8988T (cell line): ENCODE measurements at places on chromosomes 7 and 10.

DNA sequence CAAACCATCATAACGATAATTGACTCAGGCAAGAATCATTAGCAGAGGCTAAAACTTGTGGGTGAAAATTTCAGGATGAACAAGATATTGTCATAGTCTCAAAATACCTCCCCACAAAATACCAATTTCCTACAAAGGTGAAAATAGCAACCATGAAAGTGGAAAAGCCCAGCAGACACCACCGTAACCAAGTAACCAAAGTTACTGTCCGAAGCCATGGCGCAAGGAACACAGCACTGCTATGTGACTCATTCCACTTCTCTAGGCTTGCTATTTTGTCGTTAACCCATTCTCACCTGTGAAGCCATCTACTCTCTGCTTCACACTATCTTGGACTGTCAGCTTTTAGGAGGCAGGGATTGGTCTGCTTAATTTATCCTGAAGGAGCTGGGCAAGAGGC lies 113.8 kb upstream of the CACUL1 start:
- no peak for DNase-seq

DNA sequence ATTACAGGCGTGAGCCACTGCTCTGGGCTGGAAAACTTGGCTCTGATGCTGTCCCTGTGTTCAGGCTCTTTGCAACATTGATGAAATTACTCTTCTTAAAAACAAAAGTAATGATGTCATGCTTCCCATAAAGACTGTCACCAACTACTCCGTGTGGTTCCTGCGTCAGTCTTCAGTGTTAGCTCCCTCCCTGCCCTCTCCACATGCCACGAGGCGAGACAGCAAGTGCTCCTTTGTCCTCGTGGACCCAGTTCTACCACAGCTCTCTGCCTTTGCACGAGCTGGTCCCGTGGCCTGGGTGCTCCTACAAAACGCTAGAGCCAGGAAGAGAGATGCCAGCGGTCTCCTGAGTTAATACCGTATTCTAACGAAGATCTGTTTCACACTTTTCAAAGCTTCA lies 194.5 kb downstream of the SDK1 start:
- no peak for DNase-seq

- no peak for DNase-seq
Observed at GRCh38 chr7:42164881-42165428, 72.1 kb downstream of the GLI3 start.

- no peak for DNase-seq
Observed at GRCh38 chr7:139106959-139107358, 2.6 kb downstream of the ZC3HAV1 start.

DNA sequence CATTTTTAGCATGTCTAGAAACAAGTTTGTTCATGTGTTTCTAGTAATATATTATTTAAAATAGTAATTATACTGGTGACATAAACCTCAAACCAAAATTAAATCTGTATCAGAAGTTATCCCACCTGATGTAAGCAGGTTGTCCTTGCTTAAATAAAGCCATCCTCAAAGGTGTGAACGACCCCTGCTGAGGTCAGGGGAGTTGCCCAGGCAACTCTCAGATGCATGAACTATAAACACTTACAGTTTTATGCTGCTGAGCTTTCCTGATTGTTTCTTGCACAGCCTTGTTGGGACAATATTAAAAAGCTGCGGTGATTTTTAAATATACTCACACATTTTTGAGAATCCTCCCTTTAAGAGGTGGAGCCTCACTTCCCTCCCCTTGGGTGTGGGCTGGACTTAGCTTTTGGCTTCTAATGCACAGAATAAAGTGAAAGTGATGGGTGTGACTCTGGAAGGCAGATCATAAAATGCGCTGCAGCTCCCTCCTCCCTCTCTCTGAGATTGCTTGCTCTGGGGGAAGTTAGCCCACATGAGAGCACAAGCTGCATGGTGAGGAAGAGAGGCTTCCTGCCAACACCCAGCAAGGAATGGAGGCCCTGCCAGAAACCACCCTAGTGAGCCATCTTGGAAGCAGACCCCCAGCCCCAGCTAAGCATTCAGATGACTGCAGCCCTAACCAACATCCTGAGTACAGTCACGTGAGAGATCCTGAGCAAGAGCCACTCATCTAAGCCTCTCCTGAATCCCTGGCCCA lies 152.7 kb downstream of the SKIDA1 start:
- DNase-seq = no peak

DNA sequence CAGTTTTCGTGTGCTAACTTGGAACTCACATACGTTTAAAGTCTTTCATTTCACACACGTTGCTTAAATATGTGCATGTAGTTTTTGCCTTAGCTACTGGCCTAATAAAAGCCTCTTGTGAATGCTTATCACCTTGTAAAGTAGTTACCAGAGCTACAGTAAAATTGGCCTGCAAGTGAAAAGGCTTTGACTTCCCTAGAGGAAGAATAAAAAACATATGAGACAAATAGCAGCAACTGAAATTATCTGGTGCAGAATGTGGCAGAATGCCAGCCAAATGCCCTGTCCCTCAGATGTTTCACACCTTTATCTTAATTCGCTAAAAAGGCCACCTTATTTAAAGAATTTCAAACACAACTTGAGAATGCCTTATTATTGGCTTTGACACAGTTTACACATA lies 28.1 kb upstream of the RPA3 start:
- no peak for DNase-seq

DNA sequence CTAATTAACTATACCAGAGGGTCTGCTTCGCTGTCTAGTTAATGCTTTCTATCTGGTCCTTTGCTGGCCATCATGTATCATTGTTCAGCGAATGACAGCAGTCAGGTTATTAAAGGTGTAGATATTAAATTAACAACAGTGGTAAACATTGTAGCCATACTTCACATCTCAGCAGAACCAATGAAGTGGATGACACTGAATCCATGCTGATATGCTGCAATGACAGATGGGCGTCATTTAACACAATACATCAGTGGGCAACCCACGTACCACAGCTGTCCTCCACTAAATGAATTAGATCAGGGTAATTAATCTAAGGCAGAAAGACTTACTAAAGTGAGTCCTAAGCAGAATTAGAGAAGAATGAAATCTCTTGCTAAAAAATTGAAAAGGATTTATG lies 767.2 kb downstream of the NXPH1 start:
- no peak for DNase-seq
